CMK (cell line): ENCODE measurements at places on chromosomes 4 and X.

DNA sequence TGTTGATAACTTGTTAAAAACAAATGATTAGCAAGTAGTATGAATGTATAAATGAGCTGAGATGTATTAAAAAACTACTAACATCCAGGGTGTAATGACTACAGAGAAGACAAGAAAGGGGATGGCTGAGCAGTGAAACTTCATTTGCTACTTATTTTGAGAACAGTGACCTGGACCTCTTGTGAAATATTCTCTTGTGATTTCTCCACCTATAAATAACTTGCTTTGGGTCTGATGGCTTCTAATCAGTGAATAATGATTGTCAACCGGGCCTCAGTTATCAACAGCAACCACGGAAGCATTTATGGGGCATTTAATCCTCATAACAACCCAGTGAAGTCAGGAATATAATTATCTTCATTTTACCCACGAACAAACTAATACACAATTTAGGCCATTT is 154.2 kb upstream of the HAND2 start:
- DNase-seq, result no peak

DNA sequence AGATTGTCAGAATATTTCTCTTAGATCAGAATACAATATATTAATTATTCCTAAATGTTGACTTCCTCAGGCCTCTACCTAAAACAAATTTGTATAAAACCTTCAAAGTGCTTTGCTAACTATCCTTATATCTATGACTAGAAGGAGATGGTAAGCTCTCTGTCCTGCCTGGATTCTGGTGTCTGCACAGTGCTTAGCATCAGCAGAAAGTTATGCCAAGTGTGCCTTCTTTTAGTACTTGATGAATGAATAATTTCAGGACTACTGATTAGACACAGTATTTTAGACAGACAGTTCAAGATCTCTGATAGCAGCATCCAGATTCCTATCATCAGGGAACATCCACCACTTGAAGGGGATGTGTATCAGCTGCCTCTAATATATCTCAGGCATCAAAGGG is 242.4 kb upstream of the TLL1 start:
- DNase-seq, result no peak

GRCh38 chrX:6002056-6002455 is 226.6 kb downstream of the NLGN4X start:
- no peak for DNase-seq

DNA sequence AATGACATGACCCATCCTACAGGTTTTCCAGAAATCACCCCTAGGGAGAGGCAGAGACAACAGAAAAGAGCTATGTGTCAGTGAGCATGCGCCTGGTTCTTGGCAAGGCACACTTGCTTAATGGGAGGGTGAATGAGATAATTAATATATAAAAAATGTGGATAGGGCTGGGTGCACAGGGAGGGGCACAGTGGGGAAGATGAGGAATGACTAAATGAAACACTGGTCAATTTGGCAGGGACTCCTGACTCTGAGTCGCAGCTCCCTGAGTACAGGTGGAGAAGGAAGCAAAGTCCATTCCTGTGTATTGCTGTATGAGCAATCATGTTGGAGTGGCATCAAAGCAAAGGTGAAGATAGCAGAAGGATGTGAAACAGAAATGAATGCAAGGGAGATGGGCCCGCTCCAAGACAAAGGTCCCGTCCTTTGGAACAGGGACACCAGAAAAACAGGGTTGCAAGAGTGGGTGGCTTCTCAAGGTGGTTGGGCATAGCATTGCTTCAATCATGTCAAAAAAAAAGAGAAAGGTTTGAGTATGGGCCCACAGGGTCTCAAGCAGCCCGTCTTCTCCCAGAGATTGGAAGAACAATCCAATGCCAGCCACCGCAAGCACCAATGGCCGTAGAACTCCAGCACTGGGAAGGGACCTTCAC is 278.4 kb upstream of the AGTR2 start:
- no peak for DNase-seq

DNA sequence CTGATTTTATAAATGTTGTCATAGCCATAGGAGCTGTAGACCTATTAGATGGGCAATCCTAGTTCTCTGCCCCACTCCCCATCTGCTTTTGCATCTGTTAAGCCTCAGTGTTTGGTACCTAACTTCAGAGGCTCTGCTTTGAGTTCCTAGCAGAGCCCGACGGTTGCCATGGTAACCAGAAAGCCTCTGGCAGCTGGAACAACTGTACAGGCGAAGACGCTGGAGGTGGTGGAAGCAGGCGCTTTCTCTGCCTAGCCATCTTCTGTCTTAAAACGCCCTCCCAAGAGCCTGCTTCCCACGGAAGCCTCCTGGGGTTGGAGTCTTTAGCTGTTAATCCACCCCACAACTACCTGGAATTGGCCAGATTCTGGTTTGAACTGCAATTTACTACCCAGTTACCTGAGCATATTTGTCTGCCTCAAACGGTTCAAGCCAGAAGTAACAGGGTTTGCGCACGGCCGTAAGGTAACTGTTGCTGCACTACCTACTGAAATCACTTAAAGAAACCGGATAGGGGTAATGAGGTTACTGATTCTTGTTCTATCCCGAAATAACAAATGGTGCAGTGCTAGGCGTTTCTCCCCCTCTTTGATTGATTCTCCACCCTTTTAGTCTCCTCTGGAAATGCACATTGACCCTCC is 1.0 kb upstream of the GABRG1 start:
- DNase-seq, result no peak

GRCh38 chr4:52961666-52962412 is 99.7 kb downstream of the RASL11B start:
- no peak for DNase-seq

- DNase-seq, result no peak
Observed at GRCh38 chr4:159174645-159175084, 71.8 kb downstream of the RAPGEF2 start.

GRCh38 chr4:106691749-106692148 is 323.2 kb upstream of the GIMD1 start:
- no peak for DNase-seq

- peak; percentile 54 for DNase-seq
Observed at GRCh38 chrX:66162331-66162822, 1.7 kb upstream of the HEPH start.

GRCh38 chrX:149363965-149364364 is 141.1 kb downstream of the IDS start:
- no peak for DNase-seq

DNA sequence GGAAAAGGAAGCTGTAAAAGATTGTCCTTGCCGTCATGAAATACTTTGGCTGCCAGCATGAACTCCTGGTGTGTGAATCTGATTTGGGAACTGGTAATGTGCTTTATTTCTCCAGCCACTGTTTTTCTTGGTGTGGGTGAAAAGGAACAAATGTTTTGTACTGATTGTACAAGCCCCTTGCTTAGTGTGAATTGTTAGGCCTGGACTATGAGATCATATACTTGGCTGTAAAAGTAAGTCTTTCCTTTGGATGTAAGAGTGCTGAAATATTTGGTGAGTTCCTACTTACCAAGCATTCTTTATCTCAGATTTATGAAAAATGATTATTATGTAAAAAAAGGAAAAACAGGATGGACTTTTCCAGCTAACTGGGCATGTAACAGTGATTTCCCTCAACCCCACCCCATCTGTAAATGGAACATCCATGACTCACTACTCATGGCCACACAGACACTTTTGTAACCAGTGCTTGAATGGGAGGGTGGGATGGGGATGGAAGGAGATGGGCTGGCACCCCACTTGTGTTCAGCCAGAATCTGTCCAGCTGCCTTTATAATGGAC is 6.3 kb downstream of the FNIP2 start:
- no peak for DNase-seq

- DNase-seq, result no peak
Observed at GRCh38 chr4:86965019-86965976, 30.5 kb downstream of the AFF1 start.

DNA sequence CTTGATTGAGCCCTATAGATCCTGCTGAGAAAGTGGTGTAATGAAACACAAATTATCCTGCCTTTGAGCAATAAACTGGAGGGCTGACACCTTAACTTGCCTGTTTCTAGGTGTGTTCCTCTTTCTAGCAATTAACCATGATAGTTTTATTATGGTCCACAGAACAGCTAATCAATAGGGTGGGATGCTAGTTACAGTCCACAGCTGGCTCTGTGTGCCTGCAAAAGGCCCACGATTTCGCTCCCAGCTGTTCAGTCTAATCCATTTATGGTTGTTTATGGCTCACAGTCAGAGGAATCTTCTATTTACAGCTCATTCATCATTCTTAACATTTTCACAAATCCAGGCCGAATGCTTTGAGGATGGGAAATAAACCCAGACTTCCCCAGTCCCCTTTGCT is 674.9 kb downstream of the SMARCA1 start:
- DNase-seq, result no peak

GRCh38 chrX:13535376-13536165 is 33.8 kb upstream of the EGFL6 start:
- DNase-seq, result no peak

DNA sequence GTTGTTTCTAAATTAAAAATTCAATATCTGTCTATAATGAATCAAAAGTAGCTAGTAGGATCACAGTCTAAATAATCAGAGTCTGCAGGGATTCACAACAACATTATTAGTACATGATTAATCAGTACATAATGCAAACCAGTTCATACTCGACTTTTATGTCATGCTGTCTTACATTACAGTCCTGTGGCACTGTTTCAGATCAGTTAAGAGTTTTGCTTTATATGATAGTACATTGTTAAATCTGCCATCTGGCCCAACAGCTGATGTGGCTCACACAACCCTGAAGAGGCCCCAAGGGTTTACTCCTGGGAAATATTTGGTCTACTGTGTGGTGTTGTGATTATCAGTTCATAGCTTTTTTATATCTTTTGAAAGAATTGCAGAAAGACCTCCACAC is 247.1 kb upstream of the ETNPPL start:
- no peak for DNase-seq

- DNase-seq, result no peak
Observed at GRCh38 chr4:147060151-147060931, 114.7 kb upstream of the TTC29 start.

GRCh38 chrX:80876877-80877276 is 67.2 kb upstream of the BRWD3 start:
- DNase-seq, result no peak

GRCh38 chr4:165971446-165971845 is 98.4 kb downstream of the TLL1 start:
- DNase-seq, result no peak

DNA sequence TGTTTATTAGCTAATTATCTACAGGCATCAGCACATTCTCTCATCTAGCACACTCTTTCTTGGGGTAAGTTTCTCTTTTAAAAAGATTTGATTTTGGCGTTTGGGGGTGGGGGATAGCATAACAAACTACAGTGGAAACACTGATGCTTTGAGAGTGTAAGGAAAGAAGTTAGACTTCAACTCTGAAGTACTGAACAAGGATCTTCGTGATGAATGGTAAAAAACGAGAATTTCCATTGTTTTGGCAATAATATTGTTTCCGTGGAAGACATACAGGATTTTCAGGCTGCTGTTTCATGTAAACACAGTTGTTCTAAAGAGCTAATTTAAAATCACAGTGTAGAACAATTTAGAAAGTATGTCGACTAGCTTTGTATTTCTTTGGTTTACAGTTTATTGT is 451 bp downstream of the LPAR4 start:
- no peak for DNase-seq

DNA sequence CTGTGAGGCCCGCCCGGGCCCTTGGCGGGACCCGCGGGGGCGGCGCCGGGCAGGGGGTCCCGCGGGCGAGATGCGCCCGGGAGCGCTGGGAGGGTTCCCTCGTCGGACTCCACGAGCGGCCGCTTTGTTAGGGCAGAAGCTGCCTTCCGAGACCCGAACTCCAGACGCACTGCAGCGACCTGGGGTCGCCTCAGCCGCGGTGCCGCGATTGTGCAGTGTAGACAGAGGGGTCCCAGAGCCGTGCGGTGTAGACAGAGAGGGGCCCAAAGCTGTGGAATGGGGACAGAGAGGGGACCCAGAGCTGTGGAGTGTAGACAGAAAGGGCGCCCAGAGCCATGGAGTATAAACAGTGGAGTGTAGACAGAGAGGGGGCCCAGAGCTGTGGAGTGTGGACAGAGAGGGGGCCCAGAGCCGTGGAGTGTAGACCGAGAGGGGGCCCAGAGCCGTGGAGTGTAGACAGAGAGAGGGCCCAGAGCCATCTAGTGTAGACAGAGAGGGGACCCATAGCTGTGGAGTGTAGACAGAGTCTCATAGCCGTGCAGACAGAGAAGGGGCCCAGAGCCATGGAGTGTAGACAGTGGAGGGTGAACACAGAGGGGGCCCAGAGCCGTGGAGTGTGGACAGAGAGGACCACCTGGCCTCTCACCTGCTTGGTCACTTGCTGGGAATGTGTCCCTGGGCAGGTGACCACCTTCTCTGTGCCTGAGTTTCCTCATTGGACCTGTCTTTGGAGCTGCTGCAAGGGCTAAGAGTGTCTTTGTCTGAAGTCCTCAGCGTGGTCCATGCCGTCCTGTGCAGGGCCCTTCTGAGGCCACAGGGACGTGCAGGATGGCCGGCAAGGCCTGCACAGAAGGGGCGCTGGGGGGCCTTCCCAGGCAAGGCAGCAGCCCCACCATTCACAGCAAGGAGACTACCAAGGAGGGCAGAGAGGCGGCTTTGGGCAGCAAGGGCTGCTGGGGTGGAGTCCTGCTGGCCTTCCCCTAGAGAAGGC is 875 bp downstream of the RGS12 start:
- DNase-seq, result no peak

GRCh38 chr4:110676241-110676640 is 53.4 kb upstream of the PITX2 start:
- DNase-seq, result no peak

- DNase-seq, result no peak
Observed at GRCh38 chr4:162681212-162681611, 485.5 kb downstream of the NAF1 start.

DNA sequence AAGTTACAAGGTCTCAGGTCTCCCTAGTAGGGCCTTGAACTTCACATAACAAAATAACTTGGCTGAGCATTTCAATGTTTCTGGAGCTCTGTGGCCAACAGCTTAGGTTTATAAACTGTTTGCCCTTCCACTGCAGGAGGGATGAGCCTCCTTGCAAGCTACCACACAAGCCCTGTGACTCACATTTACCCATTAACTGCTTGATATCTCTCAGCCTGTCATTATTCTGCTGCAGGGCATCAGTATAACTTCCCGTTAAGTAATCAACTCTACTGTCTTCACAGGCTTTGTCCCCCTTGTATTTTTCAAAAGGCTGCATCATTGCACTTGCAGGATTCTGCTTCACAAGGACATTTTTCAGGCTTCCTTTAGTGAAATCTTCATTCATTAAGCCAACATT is 151.7 kb upstream of the CXCL13 start:
- DNase-seq, result no peak

GRCh38 chr4:161002386-161002785 is 1161.4 kb downstream of the FSTL5 start:
- no peak for DNase-seq

DNA sequence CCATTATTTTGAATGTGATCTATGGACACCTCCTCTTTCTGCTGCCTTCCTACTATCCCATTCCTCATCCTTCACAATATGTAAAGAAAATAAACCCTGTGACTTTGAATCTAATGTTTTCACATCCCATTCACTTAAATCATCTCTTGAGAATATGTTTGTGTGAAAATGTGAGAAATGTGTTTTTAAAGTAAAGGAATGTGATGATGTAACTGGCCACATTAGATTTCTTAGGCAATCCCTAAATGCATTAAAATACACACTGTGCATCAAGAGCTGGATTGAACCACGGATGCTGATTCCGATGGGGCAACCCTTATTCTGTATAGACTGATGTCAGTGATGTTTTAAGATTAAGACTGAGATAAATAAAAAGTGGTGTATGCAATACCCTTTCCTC is 558.9 kb upstream of the TENM3 start:
- no peak for DNase-seq

GRCh38 chr4:164937576-164938270 is 39.7 kb downstream of the TRIM61 start:
- DNase-seq, result no peak
